ENCODE measurements at places on chromosomes 6 and 20. TPM values are rescaled to one million over a fixed set of nuclear protein-coding genes. Genes with fewer than 3 reads are reported as not detected.
A peak's percentile ranks its signal among the peaks of the same experiment; 100 is the strongest.

Gene CGA
- not detected for total RNA-seq

- H3K27ac ChIP-seq = no peak overlapping the region
- no peaks in the 10 kb centered on the region for H3K4me1 ChIP-seq
- no peaks in the 10 kb centered on the region for H3K27me3 ChIP-seq
- no peak overlapping the region for H3K4me3 ChIP-seq
These were observed 77.7 kb downstream of the TMEM170B start for GRCh38 chr6:11615214-11615602.

- no peak overlapping the region for H3K27ac ChIP-seq
- H3K36me3 ChIP-seq = no peaks in the 10 kb centered on the region
- DNase-seq = no peak
These were observed 10.0 kb downstream of the PACSIN1 start for GRCh38 chr6:34475767-34476328.

Gene PKIB
- 1.1 TPM for total RNA-seq

GRCh38 chr20:57369596-57369995, 18.5 kb downstream of the RAE1 start:
- no peak overlapping the region for H3K4me3 ChIP-seq
- no peak for DNase-seq
- no peaks in the 10 kb centered on the region for H3K4me1 ChIP-seq

GRCh38 chr20:51175156-51175555, 152.2 kb upstream of the KCNG1 start:
- H3K4me1 ChIP-seq = no peaks in the 10 kb centered on the region
- no peak overlapping the region for H3K4me3 ChIP-seq
- H3K27ac ChIP-seq = no peak overlapping the region
- no peak for DNase-seq
- H3K27me3 ChIP-seq = peaks cover 18% of the 10 kb centered on the region

- H3K36me3 ChIP-seq = no peaks in the 10 kb centered on the region
- DNase-seq = no peak
- H3K4me1 ChIP-seq = no peaks in the 10 kb centered on the region
- H3K27me3 ChIP-seq = no peaks in the 10 kb centered on the region
- no peak overlapping the region for H3K27ac ChIP-seq
These were observed 64.8 kb upstream of the NRSN1 start for GRCh38 chr6:24060982-24061754.

DNA sequence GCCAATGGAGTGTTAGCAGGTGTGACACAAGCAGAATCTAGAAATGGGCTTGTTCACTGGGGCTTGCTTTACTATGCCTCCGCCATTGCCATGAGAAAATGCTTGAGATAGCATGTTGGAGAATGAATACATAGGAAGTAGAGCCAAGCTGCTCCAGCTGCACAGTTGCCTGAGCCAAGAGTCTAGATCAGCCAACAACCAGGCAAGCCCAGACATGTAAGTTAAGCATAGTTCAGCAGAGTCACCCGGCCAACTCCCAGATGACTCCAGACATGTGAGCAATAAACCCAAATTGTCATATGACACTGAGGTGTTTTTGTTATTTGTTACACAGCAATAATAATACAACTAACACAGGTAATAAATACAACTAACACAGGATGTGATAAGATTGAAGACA, 167.9 kb downstream of the HAO1 start:
- H3K27me3 ChIP-seq = no peaks in the 10 kb centered on the region
- DNase-seq = no peak
- H3K36me3 ChIP-seq = no peaks in the 10 kb centered on the region
- no peak overlapping the region for H3K4me3 ChIP-seq

- H3K36me3 ChIP-seq = no peaks in the 10 kb centered on the region
- no peaks in the 10 kb centered on the region for H3K27me3 ChIP-seq
- DNase-seq = no peak
- H3K27ac ChIP-seq = no peak overlapping the region
- no peaks in the 10 kb centered on the region for H3K4me1 ChIP-seq
- H3K4me3 ChIP-seq = no peak overlapping the region
These were observed 227.4 kb downstream of the TMEM200A start for GRCh38 chr6:130593200-130593599.

DNA sequence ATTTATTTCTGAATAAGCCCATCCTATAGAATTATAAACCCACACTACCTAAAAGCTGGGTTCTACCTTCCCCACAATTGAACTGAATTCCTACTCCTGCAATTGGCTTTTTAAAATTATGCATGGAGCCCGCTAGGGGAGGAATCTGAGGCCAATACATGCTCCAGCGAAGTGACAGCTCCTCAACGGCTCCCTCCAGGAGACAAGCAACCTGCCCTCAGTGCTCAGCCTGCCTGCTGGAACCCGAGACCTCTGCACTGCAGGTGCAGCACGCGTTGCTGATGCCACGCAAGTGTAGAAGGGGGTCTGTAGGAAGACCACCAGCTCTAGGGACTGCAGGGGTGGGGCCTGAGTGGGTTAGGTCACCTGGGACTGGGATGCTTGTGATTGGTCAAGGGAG, 170.2 kb upstream of the CDYL start:
- DNase-seq = no peak
- peaks cover 7% of the 10 kb centered on the region for H3K4me1 ChIP-seq
- H3K27me3 ChIP-seq = no peaks in the 10 kb centered on the region
- H3K4me3 ChIP-seq = no peak overlapping the region
- H3K36me3 ChIP-seq = no peaks in the 10 kb centered on the region

Gene MCHR2
- not detected for total RNA-seq

GRCh38 chr20:7773511-7773910, 166.7 kb downstream of the HAO1 start:
- H3K27me3 ChIP-seq = no peaks in the 10 kb centered on the region
- no peak overlapping the region for H3K27ac ChIP-seq
- no peak for DNase-seq
- no peaks in the 10 kb centered on the region for H3K36me3 ChIP-seq

Gene ENPP4
- 5.4 TPM for total RNA-seq

GRCh38 chr20:32536851-32537656, 48.1 kb downstream of the NOL4L start:
- H3K36me3 ChIP-seq = no peaks in the 10 kb centered on the region
- no peak overlapping the region for H3K27ac ChIP-seq
- H3K4me3 ChIP-seq = peak overlapping the region; percentile 43
- DNase-seq = no peak
- peaks cover 7% of the 10 kb centered on the region for H3K4me1 ChIP-seq
- H3K27me3 ChIP-seq = no peaks in the 10 kb centered on the region

- H3K27me3 ChIP-seq = peaks cover under 1% of the 10 kb centered on the region
- peaks cover 44% of the 10 kb centered on the region for H3K36me3 ChIP-seq
- peaks cover 13% of the 10 kb centered on the region for H3K4me1 ChIP-seq
- H3K27ac ChIP-seq = no peak overlapping the region
- DNase-seq = no peak
These were observed 2.5 kb downstream of the HDDC2 start for GRCh38 chr6:125299257-125299656.

DNA sequence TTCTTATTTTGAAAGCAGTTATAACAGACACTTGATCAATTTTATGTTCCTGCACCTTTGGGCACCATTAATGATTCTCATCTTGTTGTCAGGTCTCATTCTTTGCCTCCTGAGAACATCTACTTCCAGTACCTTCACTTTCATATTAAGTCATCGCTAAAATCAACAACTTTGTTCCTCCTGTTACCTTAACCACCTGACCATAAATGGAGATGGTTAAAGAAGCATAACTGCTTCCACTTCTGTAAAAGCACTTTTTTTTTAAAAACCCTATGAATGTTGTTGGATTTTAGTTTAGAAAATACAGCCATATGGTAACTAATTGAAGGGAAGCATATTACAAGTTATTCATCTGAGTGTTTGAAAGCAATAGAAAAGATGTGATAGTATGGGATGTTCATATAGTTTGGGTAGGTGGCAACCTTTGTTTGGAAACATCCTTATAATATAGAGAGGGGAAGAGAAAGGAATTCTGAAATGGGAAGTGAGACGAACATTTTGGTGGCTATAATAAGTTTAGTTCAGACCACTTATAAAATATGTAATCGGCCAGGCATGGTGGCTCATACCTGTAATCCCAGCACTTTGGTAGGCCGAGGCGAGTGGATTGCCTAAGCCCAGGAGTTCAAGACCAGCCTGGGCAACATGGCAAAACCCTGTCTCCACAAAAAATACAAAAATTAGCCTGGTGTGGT, 53.9 kb downstream of the AFG1L start:
- no peak overlapping the region for H3K4me3 ChIP-seq
- no peaks in the 10 kb centered on the region for H3K27me3 ChIP-seq
- DNase-seq = no peak
- H3K4me1 ChIP-seq = no peaks in the 10 kb centered on the region
- H3K36me3 ChIP-seq = no peaks in the 10 kb centered on the region
- no peak overlapping the region for H3K27ac ChIP-seq

GRCh38 chr6:23929201-23929600, 196.8 kb upstream of the NRSN1 start:
- H3K27ac ChIP-seq = no peak overlapping the region
- no peak for DNase-seq
- H3K4me3 ChIP-seq = no peak overlapping the region
- no peaks in the 10 kb centered on the region for H3K4me1 ChIP-seq

Gene CASS4
- total RNA-seq = 0.15 TPM

DNA sequence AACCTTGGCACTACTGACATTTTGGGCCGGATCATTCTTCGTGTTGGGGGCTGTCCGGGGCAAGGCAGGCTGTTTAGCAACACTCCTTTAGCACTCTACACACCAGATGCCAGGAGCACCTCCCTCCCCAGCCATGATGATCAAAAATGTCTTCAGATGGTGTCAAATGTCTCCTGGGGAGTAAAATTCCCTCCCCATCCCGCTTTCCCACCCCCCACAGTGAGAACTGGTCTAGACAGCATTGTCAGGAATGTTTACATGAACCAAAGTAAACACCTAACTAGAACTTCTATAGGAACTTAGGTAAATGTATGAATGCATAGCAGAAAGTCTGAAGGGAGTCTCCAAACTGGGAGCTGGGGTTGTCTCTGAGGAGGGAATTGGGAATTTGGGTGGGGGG, 70.0 kb upstream of the TOP1 start:
- no peak for DNase-seq
- H3K36me3 ChIP-seq = no peaks in the 10 kb centered on the region
- H3K4me3 ChIP-seq = no peak overlapping the region
- no peaks in the 10 kb centered on the region for H3K4me1 ChIP-seq
- H3K27me3 ChIP-seq = no peaks in the 10 kb centered on the region

Gene MTFR2
- 12.8 TPM for total RNA-seq

DNA sequence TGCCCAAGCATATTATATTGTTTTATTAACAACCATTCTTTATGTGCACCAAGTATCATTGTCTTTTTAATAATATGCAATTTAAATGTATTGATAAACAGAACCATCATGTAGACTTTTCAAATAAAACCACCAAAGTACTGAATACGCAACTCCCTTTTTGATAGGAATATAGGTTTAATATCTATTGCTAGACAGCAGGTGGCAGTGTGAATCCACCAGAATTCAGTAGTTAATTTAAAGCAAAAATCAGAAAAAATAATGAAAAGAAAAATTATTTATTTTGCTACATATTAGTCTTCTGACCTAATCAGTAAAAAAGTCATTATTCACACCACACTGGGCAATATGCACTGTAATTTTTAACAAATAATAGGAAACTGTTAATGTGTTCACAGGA, 143.7 kb downstream of the KLHL32 start:
- DNase-seq = no peak
- H3K27me3 ChIP-seq = peaks cover 6% of the 10 kb centered on the region
- no peak overlapping the region for H3K4me3 ChIP-seq
- H3K27ac ChIP-seq = no peak overlapping the region
- no peaks in the 10 kb centered on the region for H3K4me1 ChIP-seq
